ENCODE measurements at places on chromosomes 4 and X.
A peak's percentile ranks its signal among the peaks of the same experiment; 100 is the strongest.

GRCh38 chr4:107120661-107121060 is 84.5 kb upstream of the DKK2 start:
- DNase-seq: no peak

GRCh38 chrX:2875798-2876399 is 47.2 kb downstream of the GYG2 start:
- no peak for DNase-seq

DNA sequence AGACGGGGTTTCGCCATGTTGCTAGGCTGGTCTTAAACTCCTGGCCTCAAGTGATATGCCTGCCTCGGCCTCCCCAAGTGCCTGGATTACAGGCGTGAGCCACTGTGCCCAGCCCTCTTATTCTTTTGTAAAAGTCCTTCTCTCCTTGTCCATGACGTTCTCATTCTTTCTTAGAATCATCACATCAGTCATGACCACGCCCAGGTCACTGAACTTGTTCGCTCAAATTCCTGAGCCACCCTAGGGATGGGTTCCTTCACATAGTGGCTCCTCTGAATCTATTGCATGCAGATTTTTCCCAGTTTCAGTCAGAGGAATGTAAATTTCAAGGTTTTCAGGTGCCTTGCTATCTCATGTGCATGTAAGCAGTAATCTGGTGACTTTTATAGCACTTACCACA is 15.7 kb downstream of the JADE1 start:
- peak; percentile 11 for DNase-seq

- DNase-seq: no peak
Measured at GRCh38 chr4:41787931-41788330, 39.4 kb upstream of the PHOX2B start.

DNA sequence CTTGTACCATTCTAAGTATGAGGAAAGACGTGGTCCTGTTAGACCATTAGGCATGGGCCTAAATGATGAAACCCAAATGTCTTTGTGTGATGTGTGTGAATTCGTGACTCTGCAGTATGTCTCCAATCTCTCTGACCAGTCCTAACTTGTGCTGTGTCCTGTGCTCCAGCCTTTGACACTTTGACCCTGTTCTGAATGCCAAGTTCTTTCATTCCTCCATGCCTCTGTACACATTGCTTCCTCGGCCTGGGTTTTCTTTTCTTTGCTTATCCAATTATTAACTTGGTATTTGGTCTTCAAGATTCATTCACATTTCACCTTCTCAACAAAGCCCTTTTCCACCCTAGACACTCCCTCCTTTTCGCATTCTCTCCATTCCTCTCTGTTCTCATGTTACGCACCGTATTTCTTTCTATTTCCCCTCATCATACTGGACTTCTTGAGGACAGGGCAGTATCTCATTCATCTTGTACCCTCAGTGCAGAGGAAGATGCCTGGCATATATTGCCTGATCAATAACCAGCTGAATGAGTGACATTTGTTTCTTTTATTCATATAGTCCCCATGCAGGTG is 138.7 kb downstream of the F11 start:
- DNase-seq: no peak

- DNase-seq: peak; percentile 58
Measured at GRCh38 chr4:171812665-171813525, at the start of gene GALNTL6. TSS of gene GALNTL6 (plus strand) at chr4:171813404.

GRCh38 chr4:92733231-92733630 is 429.5 kb downstream of the GRID2 start:
- DNase-seq: no peak

- DNase-seq: no peak
Measured at GRCh38 chr4:86876894-86877685, 15.1 kb downstream of the C4orf36 start.

GRCh38 chrX:140572724-140573123 is 67.9 kb upstream of the SOX3 start:
- peak; percentile 51 for DNase-seq

- peak; percentile 37 for DNase-seq
Measured at GRCh38 chr4:101337688-101338087, 9.6 kb downstream of the PPP3CA start.

- no peak for DNase-seq
Measured at GRCh38 chrX:6890544-6891261, 256.8 kb upstream of the STS start.

GRCh38 chr4:113674251-113674650 is 87.3 kb downstream of the CAMK2D start:
- DNase-seq: no peak

DNA sequence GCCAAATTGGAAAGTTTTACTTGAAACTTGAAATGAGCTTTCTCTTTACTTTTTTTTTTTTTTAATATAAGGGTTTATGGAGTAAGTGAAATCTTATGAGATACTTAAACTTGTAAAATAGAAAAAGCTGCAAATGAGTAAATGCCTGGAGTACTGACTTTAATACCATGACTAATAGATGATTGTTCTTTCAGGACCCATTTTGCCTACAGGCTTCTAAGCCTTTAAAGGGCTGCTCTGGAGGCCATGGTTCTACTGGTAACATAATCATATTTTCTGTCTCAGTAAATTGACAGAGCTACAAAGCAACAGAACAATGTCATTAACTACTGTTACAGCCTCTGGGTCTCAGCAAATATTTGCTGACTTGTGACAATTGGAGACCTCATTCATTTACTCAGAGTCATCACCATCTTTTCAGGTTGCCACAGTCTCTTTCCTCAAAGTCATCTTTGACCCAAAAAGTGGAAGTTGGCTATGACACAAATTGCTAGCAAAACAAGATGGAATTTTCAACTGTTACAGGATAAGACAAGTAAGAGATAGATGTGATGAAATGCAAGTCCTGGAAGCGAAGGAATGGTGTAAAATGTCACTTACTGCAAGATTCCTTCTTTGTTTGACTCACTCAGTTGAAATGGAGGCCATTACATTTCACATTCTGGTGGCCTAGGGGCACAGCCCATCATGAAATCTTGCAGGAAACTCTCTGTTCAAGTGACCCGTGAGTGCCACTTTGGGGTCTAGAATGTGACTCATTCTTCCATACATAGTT is 132.7 kb downstream of the BTC start:
- no peak for DNase-seq

- no peak for DNase-seq
Measured at GRCh38 chr4:86971355-86971683, 36.5 kb downstream of the AFF1 start.

DNA sequence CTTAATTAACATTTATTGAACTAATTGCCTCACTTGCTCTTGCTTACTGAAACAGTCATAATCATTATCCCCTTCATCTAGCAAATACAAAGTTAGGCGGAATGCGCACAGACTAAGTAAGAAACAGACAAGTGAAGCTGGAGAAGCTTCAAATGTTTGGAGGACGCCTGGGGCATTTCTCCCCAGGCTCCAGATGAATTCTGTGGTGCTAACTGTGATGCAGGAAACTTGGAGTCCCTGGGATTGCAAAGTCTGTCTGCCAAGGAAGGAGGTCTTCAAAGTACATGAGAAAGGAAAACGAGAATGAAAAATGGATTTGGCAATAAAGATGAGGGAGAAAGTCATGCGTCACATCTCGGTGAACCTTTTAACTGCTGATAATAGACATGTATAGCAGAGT is 23.6 kb upstream of the MFAP3L start:
- no peak for DNase-seq
